ENCODE measurements at places on chromosomes 13 and 19. TPM values are rescaled to one million over a fixed set of nuclear protein-coding genes. Genes with fewer than 3 reads are reported as not detected.

Gene ZNF431
- 18.0 TPM for total RNA-seq

Gene ARHGAP33
- 8.6 TPM for total RNA-seq

Gene PDE4C
- 18.3 TPM for total RNA-seq

Gene S1PR5
- total RNA-seq = not detected

Gene ADGRE3
- total RNA-seq = not detected

Gene PPP6R1
- 54.1 TPM for total RNA-seq

Gene RDH8
- not detected for total RNA-seq

Gene ERICH6B
- total RNA-seq = not detected

Gene FGF22
- not detected for total RNA-seq

Gene ZDHHC20
- 72.7 TPM for total RNA-seq
